T-helper 1 cell (primary cell): ENCODE measurements at places on chromosomes 2 and 18.

GRCh38 chr2:1981850-1982249 lies 237.5 kb upstream of the PXDN start:
- no peak for DNase-seq

DNA sequence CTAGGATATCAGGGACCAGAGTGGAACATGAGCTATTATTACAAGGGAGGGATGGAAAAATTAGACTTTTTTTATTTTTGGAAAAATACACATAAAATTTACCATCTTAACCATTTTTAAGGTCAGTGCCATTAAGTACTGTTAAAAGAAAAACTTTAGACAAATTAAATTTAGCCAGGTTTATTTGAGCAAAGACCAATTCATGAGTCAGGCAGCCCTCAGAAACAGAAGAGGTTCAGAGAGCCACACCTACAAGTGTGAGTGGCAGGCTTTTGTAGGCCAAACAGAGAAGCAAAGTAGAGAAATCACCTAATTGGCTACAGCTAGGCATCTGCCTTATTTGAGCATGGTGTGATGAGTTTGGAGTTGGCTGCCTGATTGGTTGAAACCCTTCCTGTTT lies 301.3 kb upstream of the RAB12 start:
- DNase-seq, result no peak

DNA sequence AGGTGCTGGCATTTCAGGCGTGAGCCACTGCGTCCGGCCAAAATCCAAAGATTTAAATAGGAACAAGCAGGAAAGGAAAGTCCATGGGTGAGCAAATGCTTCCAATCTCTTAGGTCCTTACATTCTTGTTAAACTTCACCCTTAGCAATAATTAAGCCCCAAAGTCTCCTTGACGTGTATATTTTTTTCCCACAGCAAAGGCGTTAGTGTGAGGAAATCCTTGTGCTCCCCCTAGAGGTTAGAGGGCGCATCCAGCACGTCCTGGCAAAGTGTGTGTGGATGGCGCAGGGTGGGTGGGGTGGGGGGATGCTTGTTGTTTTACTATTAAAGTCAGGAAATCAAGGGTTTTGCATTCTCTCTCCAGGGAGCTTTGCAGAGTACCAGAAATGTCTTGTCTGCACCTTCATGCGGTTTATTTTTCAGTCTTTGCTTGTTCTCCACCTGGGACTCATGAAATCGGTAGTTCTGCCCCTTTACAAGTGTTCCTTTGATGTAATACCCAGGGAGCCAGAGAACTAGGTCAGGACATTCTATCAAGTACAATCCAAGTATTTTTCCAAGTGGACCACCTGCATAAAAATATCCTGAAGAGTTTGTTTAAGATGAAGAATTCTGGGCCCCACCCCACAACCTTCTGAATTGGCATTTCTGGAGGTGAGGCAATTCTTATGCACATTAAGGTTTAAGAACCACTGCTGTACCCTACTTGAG lies 22.2 kb upstream of the ITSN2 start:
- peak; percentile 38 for DNase-seq

DNA sequence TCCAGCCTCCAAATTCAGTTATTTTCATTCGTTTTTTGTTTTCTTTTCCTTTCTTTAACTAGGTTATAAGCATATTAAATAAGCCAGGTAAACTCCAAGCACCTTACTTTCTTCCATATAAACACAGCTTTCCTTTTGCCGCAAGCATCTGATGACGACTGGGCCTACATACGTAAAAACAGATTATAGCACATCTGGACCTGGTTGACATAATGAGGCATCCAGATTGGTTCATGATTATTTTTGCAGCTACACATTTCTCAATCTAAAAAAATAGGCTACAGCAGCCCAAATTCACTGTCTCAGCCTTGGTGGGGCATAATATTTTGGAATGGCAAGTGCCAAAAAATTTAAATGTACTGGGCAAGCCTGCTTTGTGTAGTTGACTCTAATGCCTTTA lies 7.7 kb downstream of the CYP1B1 start:
- no peak for DNase-seq

GRCh38 chr2:224875153-224875552 lies 159.0 kb upstream of the CCDC195 start:
- DNase-seq, result no peak

DNA sequence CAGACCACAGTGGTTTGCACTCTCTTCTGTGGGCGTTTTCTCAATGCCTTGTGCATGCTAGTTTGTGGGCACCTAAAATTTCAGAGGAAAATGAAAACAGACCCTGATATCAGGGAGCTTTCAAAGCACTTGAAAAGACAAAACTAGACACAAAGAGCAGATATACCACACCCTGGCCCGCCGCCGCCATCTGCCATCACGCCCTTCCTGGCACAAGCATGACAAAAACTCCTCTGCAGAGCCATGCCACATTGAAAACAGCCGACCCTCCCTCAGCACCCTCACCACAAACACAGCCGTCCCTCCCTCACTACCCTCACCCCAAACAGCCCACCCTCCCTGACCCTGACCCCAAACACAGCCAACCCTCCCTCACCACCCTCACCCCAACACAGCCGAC lies 84.8 kb upstream of the RAB6C start:
- no peak for DNase-seq

DNA sequence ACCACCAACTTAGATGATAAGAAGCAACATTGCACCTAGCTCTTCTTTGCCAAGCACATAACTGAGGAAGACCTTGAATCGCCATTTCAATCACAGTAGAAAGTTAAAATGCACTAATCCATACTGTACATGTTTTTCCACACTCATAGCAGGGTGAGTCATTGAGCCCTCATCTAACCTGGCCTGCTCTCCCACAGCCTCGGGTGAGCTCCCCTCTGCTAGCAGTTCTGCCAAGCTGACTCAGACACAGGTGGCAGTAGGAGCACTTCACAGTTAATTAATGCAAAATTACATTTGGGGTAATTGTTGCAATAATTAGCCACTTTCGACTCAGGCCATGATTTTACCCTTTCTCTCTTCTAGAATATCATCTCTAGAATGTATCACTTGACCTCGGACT lies 1632.8 kb upstream of the CELF4 start:
- DNase-seq, result no peak

GRCh38 chr2:61218817-61219170 lies 56.8 kb downstream of the C2orf74 start:
- DNase-seq, result no peak

DNA sequence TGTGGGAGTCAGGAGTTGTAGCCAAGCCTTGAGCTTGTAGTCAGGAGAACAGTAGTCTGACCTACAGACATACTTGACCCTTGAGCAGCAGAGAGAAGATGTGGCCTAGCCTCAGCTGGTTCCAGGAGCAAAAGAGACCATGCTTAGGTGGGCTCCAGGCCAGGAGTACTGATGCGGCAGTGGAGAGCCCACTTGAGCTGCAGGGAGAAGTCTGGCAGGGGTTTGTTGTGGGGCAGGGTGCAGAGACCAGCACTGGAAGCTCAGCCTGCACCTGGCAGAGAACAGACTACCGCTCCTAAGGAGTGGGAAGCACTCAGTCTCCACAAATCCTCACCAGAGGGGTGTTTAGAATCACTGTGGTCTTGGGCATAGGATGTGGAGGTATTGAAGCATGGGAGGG lies 197.9 kb downstream of the TPGS2 start:
- DNase-seq, result no peak

GRCh38 chr2:220194630-220195584 lies 567.5 kb downstream of the SLC4A3 start:
- DNase-seq, result no peak

DNA sequence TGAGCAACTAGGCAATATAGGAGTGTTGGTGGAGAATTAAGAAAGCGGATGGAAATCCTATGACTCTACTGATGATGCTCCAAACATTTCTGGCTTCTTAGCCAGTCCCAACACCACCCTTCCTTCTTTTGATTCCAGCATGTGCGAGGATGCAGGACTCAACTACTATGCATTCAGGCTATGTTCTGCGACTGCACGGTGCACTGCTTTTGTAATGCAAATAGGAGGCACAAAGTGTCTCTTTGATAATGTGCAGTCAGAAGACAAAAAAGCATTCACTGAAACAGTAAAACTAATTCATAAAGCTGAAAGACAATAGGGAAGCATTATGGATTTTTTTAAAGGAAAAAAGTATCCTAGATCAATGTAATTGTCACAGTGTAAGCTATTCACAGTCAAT lies 106.7 kb downstream of the MEIS1 start:
- no peak for DNase-seq

- no peak for DNase-seq
Measured at GRCh38 chr2:23122681-23123215, 262.2 kb upstream of the KLHL29 start.

GRCh38 chr18:60385693-60386092 lies 13.1 kb upstream of the MC4R start:
- no peak for DNase-seq

DNA sequence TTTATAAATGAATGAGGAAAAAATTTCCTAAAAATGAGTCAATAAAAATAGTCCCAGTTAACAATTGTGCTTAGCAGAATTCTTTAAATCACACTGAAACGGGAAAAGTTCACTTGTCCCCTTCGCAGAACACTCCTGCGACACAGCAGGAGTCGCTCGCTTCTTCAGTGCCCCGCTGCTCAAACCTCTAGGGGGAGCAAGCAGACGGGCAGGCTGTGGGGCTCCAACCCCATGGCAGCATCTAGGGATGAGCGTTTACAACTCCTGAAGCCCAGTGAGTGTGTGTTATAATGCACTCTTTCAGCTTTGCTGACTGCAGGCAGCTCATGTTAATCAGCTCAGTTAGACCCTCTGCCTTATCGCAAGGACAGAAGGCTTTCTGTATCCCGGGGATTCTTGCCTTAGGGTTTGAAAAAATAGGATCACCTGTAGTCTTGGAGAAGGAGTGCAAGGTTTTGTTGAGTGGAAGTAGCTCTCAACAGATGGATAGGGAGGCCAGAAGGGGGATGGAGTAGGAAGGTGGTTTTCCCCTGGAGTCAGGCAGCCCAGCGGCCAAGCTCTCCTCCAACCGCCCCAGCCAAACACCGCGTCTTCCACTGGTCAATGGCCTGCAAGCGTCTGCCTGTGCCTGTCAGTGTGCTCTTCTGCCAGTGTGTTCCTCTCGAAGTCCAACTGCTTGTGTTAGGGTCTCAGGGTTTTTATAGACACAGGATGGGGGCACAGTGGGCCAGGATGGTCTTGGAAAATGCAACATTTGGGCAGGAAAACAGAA lies 1977.7 kb upstream of the LRRTM1 start:
- no peak for DNase-seq

GRCh38 chr18:31619291-31619690 lies 27.6 kb downstream of the TTR start:
- no peak for DNase-seq

- DNase-seq, result no peak
Measured at GRCh38 chr2:23432531-23432930, 47.6 kb downstream of the KLHL29 start.

GRCh38 chr2:84373391-84373790 lies 85.7 kb downstream of the SUCLG1 start:
- no peak for DNase-seq

- DNase-seq, result no peak
Measured at GRCh38 chr18:37551846-37552245, 13.8 kb downstream of the CELF4 start.

- DNase-seq, result no peak
Measured at GRCh38 chr2:45960057-45960863, 308.8 kb downstream of the PRKCE start.

- DNase-seq, result no peak
Measured at GRCh38 chr2:164761737-164762460, 79.7 kb downstream of the COBLL1 start.

DNA sequence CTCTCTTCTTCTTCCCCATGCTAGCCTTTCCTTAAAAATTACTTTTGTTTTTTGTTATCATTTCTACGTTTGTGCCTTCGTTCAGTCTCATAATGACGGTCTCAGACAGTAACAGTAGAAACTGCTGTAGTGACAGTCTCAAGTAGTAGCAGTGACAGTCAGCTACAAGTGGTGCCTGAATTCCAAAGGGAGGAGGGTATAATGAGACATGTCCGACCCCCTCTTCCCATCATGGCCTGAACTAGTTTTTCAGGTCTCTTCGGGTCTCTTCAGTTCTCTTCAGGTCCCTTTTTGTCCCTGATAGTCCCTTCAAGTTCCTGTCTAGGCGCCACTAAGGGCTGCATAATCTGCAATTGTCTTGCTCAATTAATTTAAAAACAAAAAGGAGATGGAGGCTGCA lies 12.6 kb downstream of the TMEM131 start:
- no peak for DNase-seq

DNA sequence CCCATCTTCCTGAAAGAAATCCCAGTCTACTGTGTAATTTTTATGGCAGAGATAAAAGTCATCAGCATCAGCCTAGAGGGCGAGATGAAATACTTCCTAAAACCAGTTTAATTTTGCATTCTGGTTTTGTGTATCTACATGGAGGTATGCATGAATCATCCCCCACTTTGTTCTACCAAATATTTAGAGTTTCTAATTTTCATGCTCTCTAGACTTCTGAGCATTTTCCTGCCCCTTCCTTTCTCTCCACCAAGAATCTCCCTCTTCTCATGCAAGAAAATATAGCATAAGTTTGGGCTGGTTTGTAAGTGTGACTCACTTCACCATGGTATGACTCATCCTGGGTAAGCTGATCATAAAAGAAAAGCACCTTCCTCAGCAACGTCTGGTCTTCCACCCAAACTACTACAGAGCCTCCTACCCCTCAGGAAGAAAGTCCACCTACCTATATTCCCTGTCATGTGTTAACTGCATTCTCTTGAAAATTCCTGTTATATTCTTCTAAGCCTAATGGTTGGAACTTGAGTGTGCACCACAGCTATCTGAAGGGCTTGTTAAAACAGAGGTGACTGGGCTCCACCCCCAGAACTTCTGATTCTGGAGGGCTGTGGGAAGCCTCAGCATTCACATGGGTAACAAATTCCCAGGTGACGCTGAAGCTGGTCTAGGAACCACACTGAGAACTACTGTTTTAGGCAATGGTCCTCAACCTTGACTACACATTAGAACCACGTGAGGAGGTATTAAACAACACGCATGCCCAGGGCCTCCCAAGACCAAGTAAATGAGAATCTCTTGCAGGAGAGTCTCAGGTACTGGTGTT lies 37.4 kb upstream of the RAPGEF4 start:
- DNase-seq, result no peak

DNA sequence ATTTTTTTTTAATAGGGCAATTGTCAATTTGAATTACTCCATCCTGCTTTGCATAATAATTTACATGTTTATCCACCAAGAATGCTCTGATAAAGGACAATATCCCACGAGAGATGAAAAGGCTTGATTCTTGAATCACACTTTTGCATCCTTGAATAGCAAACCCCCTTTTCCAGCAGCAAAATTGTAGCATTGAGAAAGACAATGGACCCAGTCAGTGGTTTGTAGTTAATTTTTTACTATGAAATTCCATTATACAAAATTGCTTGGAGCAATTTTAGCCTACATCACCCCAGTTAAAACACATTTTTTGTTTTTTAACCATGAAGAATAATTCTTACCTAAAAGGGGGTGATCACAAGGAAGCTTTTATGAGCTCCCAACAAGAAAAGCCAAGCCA lies 255.1 kb downstream of the RND3 start:
- no peak for DNase-seq

- no peak for DNase-seq
Measured at GRCh38 chr2:234495251-234496054, 1.4 kb downstream of the ARL4C start.
